ENCODE measurements at places on chromosomes 11 and 22.
A peak's percentile ranks its signal among the peaks of the same experiment; 100 is the strongest.

GRCh38 chr11:105189581-105189980, 50.0 kb upstream of the CARD18 start:
- DNase-seq, result no peak

- no peak for DNase-seq
These were observed 1.3 kb downstream of the PYGM start for GRCh38 chr11:64758330-64759079.

GRCh38 chr11:74400606-74401005, 2.4 kb upstream of the PGM2L1 start:
- DNase-seq, result no peak

- DNase-seq, result no peak
These were observed 33.0 kb downstream of the TPST2 start for GRCh38 chr22:26556904-26557303.

DNA sequence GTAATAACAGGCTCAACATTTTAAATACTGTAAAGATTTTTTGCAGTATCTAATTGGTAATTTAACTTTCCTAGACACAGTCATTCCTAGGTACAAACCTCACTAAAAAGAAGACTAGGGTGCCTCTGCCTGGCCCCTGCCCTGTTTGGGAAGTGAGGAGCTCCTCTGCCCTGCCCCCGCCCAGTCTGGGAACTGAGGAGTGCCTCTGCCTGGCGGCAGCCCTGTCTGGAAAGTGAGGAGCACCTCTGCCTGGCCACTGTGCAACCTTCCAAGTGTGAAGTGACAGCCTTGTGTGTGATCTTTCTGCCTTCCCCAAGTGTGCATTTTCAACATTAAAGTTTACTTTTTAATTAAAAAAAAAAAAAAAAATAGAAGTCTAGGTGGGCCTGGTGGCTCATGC, 4.2 kb downstream of the CHORDC1 start:
- DNase-seq, result no peak

DNA sequence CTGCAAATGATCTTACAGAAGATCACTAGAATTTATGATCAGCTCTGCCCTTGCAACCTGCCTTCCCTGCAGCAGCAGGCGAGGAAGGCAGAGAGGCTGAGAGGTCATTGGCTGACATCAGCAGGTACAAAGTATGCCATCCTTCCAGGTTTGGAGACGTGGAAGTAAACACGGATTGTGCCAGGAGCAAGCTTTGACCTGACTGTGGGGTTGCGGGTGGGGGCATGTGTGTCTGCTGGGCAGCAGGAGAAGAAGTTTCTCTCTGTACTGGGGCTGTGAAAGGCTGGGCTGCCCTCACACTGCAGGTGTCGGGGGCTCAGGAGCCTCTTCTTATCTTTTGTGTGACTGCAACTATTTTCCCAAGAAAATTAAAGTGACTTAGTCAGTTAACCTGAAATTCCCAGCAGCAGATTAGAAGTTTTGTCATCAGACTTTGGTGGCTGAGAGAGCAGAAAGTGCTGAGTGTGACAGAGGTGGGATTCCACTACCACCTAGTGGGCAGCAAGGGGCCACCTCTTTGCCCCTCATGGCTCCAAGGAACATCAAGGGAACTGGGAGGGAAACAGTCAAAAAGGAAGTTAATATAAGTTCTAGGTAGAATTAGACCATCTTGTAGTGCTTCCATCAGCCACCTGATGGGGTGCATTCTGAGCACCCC, 565.9 kb downstream of the ETS1 start:
- no peak for DNase-seq

GRCh38 chr11:27524155-27524554, 17.6 kb upstream of the LIN7C start:
- no peak for DNase-seq

DNA sequence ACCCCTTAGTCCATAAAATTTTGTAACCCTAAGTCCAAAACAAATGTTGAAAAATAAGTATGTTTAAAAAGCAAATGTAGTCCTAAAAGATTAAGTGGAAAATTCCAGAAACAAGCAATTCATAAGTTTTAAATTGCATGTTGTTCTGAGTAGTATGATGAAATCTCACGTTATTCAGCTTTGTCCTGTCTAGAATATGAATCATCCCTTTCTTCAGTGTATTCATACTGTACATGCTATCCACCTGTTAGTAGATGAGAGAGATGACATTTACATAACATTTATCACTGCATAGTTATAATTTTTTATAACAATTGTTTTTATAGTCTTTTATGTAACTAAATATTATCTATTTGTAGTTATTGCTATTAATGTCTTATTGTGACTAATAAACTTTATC, 622.3 kb upstream of the CHORDC1 start:
- DNase-seq, result no peak

GRCh38 chr11:47980907-47981621, 705 bp downstream of the PTPRJ start:
- DNase-seq, result peak; percentile 78

DNA sequence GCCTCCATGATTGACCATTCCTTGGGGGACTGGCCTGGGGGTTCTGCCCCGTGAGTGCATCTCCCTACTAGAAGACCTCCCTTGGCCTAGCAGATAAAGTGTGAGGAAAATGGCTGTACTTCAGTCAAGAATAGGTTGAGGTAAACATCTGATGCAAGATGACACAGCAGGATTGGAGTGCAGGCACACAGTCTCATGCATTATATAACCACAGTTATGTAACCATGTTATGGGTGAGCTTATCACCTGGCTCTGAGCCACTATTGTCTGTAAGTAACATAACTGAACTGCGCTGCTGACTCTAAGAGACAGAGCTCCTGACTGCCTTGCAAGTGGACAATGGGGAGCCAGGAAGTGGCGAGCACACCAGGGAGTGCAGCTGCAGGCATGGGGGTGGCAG, 378.7 kb upstream of the ANO5 start:
- peak; percentile 25 for DNase-seq

DNA sequence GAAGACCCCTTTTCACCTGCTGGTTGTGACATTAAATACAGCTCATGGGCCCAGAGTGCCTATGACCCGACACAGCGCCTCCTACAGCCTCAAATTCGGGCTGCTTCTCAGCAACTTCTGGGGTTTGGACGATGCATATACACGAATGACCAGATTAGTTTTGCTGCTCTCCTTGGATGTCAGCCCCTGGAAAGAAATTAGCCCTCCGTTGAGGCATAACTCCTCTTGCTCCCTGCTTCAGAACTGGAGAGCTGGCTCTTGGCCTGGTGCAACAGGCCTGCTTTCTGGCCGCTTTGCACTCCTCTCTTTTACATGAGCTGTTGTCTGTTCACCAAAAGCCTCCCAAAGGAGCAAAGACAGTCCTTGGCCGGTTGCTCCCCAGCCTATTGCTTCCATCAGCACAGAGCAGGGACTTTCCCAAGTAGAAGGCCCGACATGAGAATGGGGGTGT, 3.3 kb downstream of the TECTA start:
- no peak for DNase-seq

- DNase-seq, result no peak
These were observed 212.0 kb downstream of the SWAP70 start for GRCh38 chr11:9875862-9876261.

DNA sequence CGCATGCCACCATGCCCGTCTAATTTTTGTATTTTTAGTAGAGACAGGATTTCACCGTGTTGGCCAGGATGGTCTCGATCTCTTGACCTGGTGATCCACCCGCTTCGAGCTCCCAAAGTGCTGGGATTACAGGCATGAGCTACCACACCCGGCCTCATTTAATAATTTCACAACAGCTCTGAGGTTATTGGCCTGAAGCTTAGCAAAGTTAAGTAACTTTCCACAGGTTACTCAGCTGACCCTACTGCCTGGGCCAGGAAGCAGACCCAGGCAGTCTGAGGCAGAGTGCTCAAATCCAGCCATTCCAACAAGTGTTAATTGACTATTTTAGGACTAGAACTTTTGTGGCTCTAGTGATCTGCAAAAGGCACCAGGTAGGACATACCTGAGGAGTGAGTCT, 52.2 kb upstream of the L3MBTL2 start:
- DNase-seq, result no peak

- no peak for DNase-seq
These were observed 11.8 kb downstream of the LDLRAD3 start for GRCh38 chr11:35955636-35956035.

DNA sequence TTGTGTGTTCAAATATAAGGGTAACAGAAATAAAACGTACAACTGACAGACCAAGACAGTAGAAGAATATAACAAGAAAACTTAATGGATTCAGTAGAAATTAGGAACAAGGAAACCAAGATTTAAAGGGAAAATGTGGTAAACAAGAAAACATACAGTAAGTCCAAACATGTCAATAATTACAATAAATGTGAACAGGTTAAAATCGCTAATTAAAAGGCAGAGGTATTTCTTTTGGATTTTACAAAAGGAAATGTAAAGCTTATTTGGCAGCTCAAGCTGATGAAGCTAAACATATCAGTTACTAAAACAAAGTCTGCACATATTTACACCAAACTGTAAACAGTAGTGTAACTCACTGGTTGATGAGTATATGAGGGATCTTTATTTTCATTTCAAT, 2.3 kb upstream of the SLC22A12 start:
- DNase-seq, result no peak

DNA sequence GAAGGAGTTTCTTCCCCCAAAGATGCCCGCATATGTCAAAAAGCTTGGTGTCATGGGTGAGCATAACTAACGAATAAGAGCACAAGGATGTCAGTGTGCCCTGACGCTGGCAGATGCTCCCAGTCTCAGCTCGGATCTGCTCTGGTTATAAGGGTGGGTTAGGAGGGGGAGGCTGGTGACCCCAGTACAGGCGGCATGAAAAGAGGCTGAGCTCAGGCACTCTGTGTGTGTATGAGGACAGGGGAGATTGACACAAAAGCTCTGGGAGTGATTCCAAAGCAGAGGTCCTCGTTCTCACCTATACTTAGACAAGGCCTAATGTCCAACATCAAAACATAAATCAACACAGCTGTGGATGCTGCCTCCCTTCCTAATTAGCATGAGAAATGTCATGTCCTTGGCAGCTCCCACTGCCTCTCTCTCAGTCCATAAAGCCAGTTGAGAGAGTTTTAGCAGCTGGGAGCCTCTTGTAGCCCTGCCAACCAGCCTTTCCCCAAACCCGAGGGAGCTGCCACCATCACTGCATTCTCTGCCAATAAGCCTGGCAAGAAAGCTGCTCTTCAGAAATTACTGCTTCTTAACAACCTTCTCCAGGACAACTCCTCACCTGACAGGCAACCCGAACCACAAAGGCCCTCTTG, 59.8 kb downstream of the SC5D start:
- DNase-seq, result no peak

- no peak for DNase-seq
These were observed 182.1 kb upstream of the KIRREL3 start for GRCh38 chr11:127182586-127183203.

DNA sequence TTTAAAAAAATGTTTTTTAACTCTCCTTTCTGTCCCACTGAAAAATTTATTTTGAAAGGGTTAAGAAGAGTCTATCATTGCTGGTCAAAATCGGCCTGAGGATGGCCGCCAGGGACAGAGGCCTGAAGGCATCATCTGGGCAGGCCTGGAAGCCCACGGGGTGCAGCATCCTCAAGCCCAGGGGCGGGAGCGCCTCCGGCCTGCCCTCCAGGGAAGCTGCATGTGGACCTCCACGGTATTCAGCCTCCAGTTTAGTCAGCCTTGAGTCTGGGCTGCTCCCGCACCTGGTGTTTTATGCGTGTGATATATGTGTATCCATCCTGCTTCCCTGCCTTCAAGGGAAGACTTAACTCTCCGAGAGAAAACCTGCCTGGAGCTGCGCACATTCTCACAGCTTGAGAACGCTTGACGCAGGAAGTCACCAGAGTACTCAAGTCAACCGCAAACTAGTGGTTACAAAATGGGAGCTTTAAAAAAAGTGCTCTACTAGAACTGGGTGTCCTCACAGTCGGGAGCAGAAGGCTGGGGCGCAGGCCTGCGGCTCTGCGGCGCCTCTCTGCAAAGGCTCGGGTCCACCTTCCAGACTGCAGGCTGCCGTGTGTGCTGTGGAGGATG, 13.6 kb upstream of the BID start:
- DNase-seq, result no peak

DNA sequence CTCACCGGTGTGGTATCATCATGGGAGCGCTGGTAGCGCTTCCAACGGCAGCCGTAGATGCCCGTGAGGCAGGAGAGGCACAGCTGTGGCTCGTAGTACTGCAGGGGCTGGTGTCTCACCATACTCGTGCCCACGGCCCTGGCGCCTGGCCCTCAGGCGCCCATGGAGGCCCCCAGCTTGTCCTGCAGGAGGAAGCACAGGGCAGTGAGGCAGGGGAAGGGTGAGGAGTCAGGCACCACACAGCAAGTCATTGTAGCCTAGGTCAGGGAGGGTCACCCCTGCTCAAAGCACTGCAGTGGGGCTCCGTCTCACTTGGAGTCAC, 44.6 kb upstream of the KLHL35 start:
- DNase-seq, result no peak

- DNase-seq, result no peak
These were observed 91.3 kb downstream of the TSPAN18 start for GRCh38 chr11:44818110-44818509.

- DNase-seq, result no peak
These were observed 397.6 kb downstream of the BUD13 start for GRCh38 chr11:116375221-116375620.

- no peak for DNase-seq
These were observed 9.7 kb downstream of the MCAM start for GRCh38 chr11:119307219-119307618.

DNA sequence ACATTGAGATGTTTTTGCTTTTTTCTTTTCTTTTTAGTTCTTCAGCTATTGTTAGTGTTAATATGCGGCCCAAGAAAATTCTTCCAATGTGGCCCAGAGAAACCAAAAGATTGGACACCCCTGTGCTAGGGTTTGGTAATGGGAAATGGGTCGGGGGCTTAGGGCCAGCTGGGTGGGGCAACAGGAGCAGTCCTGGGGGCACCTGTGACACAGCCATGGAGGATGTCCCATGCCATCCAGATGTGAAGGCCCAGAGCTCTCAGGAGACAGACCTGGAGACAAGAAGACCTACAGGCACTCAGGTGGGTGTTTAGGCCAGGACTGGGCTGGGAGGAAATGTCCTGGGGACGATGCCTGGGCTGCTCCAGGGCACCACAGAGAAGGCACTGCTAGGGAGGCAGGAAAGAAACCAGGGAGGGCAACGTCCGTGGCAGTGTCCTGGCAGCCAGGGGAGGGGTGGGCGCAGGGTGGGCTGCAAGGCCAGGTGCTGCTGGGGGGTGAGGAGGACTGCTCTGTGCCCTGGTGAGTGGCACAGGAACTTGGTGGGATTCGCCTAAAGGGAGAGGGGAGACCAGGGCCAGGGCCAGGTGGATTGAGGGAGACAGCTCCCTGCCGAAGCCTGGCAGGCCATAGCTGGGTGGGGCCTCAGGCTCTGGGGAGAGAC, 21.4 kb downstream of the RELT start:
- no peak for DNase-seq

GRCh38 chr11:112822478-112823274, 138.5 kb upstream of the NCAM1 start:
- no peak for DNase-seq

GRCh38 chr11:117986981-117987574, 884 bp downstream of the IL10RA start:
- DNase-seq, result no peak

DNA sequence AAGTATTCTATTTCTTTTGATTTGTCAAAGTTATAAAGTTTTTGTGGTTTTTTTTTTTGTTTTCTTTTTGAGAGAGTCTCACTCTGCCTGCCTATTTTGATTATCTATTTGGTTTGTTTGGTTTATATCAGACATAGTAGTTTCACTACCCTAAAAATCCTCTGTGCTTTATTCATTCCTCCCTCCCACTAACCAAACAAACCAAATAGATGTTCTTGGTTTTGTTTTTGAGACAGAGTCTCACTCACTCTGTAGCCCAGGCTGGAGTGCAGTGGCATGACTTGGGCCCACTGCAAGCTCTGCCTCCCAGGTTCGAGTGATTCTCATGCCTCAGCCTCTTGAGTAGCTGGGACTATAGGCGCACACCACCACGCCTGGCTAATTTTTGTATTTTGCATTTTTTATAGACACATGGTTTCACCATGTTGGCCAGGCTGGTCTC, 67.9 kb downstream of the ENTHD1 start:
- no peak for DNase-seq
